ENCODE measurements at places on chromosomes 5 and 9.

DNA sequence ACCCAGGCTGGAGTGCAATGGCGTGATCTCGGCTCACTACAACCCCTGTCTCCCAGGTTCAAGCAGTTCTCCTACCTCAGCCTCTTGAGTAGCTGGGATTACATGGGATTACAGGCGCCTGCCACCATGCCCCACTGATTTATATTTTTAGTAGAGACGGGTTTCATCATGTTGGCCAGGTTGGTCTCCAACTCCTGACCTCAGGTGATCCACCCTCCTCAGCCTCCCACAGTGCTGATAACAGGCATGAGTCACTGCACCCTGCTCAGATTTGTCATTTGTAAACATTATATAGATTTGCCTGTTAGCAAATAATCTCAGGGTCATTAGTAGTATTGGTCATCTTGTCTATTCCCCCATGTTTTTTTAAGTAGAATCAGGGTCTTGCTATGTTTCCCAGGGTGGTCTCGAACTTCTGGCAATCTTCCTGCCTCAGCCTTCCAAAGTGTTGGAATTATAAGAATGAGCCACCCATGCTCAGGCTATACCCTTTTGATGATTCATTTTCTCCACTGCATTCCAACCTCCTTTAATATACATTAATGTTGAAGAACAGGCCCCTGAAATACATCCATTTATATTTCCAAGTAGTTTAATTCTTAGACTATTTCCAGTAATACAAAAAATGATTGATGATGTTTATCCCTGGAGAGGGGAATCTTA is 17.3 kb downstream of the CENPH start:
- DNase-seq, result no peak

GRCh38 chr9:1707291-1707690 is 307.9 kb upstream of the SMARCA2 start:
- DNase-seq, result no peak

- no peak for DNase-seq
These were observed 618.4 kb downstream of the PDE4D start for GRCh38 chr5:59275170-59275509.

GRCh38 chr9:699396-699795 is 142.1 kb upstream of the DMRT1 start:
- DNase-seq, result no peak

GRCh38 chr9:131589124-131589711 is 43.9 kb downstream of the PRRT1B start:
- DNase-seq, result no peak

- no peak for DNase-seq
These were observed 2.1 kb downstream of the SLC9A3 start for GRCh38 chr5:522116-522515.

DNA sequence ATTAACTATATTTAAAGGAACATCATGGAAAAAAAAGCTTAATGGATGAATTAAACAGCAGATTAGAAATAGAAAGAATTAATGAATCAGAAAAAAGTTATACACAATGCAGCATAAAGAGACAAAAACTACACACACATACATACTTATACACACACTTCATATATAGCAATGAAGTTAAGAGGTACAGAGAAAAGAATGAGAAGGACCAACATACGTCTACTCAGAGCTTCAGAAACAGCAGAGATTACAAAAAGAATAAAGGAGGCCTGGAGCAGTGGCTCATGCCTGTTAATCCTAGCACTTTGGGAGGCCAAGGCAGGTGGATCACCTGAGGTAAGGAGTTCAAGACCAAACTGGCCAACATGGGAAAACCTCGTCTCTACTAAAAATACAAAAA is 133.9 kb upstream of the TNPO1 start:
- DNase-seq, result no peak

GRCh38 chr5:170256571-170256970 is 23.8 kb downstream of the C5orf58 start:
- DNase-seq, result no peak

DNA sequence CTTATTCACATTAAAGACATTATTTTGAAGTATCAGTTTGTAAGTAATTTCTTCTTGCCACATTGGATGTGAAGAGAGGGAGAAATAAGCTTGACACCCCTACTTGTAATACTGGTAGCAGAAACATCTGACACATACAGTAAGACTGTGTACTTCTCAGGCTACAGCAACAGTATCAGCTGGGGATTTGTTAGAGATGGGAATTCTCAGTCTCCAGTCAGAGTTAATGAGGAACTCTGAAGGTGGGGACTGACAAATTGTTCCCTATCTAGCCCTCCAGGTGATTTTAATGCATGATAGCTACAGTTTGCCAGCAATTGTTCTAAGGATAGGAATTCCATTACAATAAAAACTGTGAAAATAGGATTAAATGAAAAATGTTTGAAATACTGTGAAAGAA is 524.8 kb downstream of the PRR16 start:
- DNase-seq, result no peak

DNA sequence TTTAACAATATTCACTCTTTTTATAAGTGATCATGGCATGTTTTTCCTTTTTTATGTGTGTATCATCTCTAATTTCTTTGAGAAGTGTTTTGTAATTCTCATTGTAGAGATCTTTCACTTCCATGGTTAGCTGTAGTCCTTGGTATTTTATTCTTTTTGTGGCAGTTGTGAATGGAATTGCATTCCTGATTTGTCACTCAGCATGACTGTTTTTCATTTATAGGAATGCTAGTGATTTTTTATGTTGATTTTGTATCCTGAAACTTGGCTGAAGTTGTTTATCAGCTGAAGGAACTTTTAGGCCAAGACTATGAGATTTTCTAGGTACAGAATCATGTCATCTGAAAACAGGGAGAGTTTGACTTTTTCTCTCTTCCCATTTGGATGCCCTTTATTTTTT is 13.1 kb upstream of the SPINK13 start:
- no peak for DNase-seq

- no peak for DNase-seq
These were observed 265.6 kb downstream of the TLE1 start for GRCh38 chr9:81423589-81424326.

GRCh38 chr9:27053369-27054022 is 48.0 kb upstream of the LRRC19 start:
- DNase-seq, result no peak

- DNase-seq, result no peak
These were observed 13.9 kb downstream of the SGCD start for GRCh38 chr5:156340893-156341292.

GRCh38 chr9:125460346-125460745 is 198.7 kb downstream of the GAPVD1 start:
- no peak for DNase-seq

- no peak for DNase-seq
These were observed 90.0 kb downstream of the TMEM167A start for GRCh38 chr5:82987188-82987587.

GRCh38 chr9:124506433-124506832 is 766 bp downstream of the NR5A1 start:
- DNase-seq, result no peak

GRCh38 chr5:138972836-138973235 is 97.7 kb upstream of the LRRTM2 start:
- no peak for DNase-seq

GRCh38 chr5:90645024-90645610 is 86.5 kb downstream of the ADGRV1 start:
- no peak for DNase-seq

- DNase-seq, result no peak
These were observed at the start of gene PRDM9 for GRCh38 chr5:23507278-23507685. Gene PRDM9 (plus strand): TSS chr5:23507609. CDS start chr5:23509034, 1,425 bp downstream.

GRCh38 chr9:88378317-88378716 is 9.9 kb upstream of the SPIN1 start:
- DNase-seq, result no peak

DNA sequence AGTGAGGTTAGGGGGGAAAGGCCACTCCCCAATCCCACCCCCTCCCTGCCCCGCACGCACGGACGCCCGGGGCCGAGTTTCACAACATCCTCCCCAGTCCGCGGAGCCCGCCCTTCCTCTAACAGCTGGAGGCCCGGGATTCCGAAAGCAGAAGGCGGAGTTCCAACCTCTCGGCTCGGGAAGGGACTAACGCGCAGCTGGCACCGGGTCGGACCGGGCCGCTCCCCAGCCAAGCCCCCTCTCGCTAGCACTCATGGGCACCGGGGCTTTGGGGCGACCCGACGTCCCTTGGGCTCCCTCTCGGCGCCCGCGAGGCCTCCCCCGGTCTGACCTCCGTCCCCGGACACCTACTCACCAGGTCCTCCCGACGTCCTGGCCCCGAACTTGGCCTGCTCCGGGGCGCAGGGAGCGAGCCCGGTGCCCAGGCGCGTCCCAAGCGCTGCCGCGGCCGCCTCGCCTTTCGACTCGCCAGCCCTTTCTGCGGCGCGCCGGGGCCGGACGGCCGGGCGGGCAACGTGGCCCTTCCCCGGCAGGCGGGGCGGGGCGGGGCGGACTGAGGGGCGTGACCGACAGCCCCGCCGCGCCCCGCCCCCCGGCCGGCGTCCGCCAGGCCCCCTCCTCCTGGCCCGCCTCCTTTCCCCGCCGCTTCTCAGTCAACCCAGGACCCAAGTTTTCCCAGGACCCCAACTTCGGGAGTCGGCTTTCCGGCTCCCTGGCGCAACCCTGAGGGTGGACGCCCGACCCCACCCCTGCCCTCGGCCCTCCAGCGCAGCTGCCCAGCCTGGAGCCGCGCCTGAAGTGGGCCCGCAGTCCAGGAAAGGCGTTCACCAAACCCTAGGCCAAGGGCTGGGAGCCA is at the start of gene MGAT1:
MGAT1 (minus strand) TSS at position 482 of the 856 bp plus-strand sequence. CDS start 9,835 bp downstream, outside the sequence.
- DNase-seq, result peak; percentile 73

GRCh38 chr5:62432621-62433064 is 20.1 kb downstream of the IPO11 start:
- DNase-seq, result no peak
